Lower lobe of right lung (tissue), 2 donors: ENCODE measurements at places on chromosomes 1 and 21.

DNA sequence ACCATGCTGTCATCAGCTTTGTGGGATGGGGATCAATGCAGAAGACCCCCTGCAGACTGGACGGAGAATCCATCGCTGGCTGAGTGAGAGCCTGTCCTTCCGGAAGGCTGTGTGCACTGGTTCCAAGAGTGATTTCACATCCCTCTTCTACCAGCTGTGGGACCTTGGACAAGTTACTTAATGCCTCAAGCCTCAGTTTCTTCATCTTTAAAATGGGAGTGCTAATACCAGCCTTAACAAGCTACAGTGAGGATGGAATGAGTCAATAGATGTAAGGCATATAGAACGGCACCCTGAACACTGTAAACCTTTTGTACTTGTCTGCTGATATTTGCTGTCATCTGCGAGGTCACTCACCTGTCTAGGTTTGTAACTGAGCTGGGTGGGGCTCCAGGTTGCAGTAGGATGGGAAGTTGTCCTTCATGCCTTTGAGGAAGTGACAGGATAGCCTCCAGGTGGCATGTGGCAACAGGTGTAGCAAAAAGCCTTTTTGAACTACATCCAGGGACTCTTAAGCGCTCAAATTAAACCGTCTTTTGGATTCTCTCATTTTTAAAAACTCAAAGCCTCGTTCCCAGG is 27.5 kb downstream of the TMEM51 start:
- H3K36me3 ChIP-seq, result no peaks in the 10 kb centered on the region
- H3K27ac ChIP-seq, result no peak overlapping the region
- no peak overlapping the region for H3K4me3 ChIP-seq
- H3K4me1 ChIP-seq, result peaks cover 26% of the 10 kb centered on the region
- DNase-seq, result no peak

GRCh38 chr1:179337288-179337687 is 28.5 kb upstream of the AXDND1 start:
- H3K36me3 ChIP-seq, result peaks cover 64% of the 10 kb centered on the region
- no peak overlapping the region for H3K27ac ChIP-seq
- H3K4me1 ChIP-seq, result no peaks in the 10 kb centered on the region
- H3K4me3 ChIP-seq, result no peak overlapping the region
- DNase-seq, result no peak
- H3K27me3 ChIP-seq, result no peaks in the 10 kb centered on the region

GRCh38 chr1:106698660-106699059 is 357.8 kb upstream of the PRMT6 start:
- no peaks in the 10 kb centered on the region for H3K36me3 ChIP-seq
- H3K4me1 ChIP-seq, result no peaks in the 10 kb centered on the region
- H3K27me3 ChIP-seq, result no peaks in the 10 kb centered on the region
- H3K4me3 ChIP-seq, result no peak overlapping the region

- no peak overlapping the region for H3K27ac ChIP-seq
- H3K4me1 ChIP-seq, result no peaks in the 10 kb centered on the region
- no peak for DNase-seq
- no peaks in the 10 kb centered on the region for H3K36me3 ChIP-seq
Observed at GRCh38 chr1:170150016-170150415, 4.3 kb downstream of the NTMT2 start.

DNA sequence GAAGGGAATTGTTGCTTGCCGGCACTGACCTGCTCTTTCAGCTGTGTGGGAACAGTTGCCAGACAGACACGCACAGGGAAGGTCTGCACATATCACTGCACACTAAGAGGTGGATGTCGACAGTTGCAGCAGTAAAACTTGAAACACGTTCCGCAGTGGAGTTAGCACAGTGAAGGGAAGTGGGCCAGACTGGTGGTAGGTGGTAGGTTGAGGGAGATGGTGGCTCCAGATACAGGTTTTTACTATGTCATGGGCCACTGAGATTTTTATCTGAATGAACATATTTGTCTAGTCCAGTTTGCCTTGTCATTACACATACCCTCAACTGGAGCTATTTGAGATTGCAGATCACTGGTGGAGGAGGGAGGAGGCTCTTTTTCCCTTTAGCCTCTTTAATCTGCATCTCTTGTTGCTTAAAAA is 13.5 kb downstream of the MRPS6 start:
- no peak overlapping the region for H3K4me3 ChIP-seq
- DNase-seq, result no peak
- peaks cover 21% of the 10 kb centered on the region for H3K4me1 ChIP-seq

- no peaks in the 10 kb centered on the region for H3K36me3 ChIP-seq
Observed at GRCh38 chr21:18070392-18070791, 174.2 kb upstream of the CHODL start.

DNA sequence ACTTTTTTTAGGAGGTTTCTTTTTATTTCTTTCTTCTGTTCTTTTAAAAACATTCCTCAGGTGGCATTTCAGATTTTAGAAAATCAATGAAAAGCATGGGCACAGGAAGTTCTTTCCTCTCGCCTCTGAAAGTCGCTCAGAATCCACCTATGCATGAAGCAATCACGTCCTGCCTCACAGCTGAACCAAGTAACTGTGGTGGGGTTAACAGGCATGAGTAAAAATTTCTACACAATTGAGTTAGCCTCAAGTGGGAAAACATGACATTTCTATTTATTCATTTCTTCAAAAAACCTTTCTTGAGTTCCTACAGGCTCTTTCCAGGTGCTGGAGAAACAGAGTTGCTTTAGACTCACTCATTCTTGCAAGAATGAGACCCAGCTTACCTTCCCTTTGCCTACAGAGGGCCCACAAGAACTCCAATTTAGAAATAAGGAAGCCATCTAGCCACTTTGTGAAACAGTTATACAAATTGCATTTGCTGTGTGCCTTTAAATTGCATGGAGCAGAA is 508.9 kb upstream of the PKN2 start:
- no peaks in the 10 kb centered on the region for H3K36me3 ChIP-seq
- no peak overlapping the region for H3K4me3 ChIP-seq
- H3K4me1 ChIP-seq, result no peaks in the 10 kb centered on the region
- H3K27me3 ChIP-seq, result no peaks in the 10 kb centered on the region
- no peak overlapping the region for H3K27ac ChIP-seq
